ENCODE measurements at places on chromosomes 2 and 18. TPM values are rescaled to one million over a fixed set of nuclear protein-coding genes. Genes with fewer than 3 reads are reported as not detected.

DNA sequence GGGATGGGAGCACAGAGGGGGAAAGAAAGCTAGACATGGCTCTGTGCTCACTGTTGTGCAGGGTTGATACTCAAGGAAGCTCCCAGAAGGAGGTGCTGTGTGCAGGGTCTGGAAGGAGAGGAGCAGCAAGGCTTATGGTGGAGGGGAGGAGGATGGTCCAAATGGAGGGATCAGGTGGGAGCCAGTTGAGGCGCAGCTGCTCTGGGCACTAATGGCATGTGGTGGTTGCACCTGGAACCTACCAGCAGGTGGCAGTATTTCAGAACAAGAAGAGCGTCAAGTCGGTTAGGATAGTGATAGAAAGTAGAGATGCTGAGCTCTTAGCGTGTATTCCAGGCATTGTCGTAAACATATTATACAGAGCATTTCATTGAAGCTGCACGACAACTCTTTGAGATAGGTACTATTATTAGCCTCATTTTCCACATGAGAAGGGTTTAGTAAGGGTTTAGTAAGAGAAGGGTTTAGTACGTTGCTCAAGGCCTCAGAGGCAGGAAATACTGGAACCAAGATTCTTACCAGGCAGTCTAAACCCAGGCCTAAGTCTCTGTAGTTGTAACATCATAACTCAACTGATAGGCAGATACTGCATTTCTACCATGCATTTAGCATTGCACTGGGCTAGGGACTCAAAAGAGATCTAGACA lies 223.7 kb downstream of the CYP26B1 start:
- peak; percentile 30 for DNase-seq
- no peaks in the 10 kb centered on the region for H3K27me3 ChIP-seq
- no peaks in the 10 kb centered on the region for H3K36me3 ChIP-seq
- no peaks in the 10 kb centered on the region for H3K4me1 ChIP-seq

DNA sequence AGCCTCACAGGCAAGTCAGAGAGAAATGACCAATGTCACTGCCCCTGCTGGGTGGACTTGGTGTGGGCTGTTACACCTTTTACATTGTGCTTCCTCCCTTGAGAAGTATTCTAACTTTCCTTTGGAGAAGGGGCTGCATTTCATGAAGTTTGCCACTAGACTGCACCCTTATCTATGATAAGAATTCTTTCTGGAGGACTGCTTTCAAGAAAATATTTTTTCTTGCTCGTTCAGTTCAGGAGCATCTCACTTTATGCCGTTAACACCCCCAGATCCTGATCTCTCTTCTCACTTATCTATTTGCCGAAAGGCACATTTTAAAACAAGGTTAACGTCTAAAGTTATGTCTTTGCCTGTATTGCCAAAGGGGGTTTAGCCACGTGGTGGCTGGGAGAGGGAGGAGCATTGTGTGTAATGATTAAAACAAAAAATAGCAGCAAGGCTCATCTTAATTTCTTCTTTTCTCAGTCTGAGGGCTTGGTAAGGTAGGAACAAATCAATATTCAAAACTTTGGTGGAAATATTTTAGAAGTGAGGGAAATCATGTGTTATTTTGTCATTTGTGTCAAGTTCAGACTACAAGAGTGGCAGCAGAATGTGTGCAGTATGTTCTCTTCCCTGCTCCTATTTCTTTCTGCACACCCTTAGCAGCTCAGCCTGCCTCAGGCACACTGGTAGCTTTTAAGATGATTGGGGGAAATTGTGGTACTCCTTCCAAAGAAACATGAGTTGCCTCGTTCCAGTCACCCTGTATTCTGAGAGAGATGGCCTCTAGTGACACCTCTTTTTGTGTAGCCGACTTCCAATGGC lies 1.6 kb upstream of the IGFBP5 start:
- peaks cover 19% of the 10 kb centered on the region for H3K4me1 ChIP-seq
- DNase-seq = no peak
- no peaks in the 10 kb centered on the region for H3K36me3 ChIP-seq
- no peak overlapping the region for H3K4me3 ChIP-seq
- no peak overlapping the region for H3K27ac ChIP-seq

DNA sequence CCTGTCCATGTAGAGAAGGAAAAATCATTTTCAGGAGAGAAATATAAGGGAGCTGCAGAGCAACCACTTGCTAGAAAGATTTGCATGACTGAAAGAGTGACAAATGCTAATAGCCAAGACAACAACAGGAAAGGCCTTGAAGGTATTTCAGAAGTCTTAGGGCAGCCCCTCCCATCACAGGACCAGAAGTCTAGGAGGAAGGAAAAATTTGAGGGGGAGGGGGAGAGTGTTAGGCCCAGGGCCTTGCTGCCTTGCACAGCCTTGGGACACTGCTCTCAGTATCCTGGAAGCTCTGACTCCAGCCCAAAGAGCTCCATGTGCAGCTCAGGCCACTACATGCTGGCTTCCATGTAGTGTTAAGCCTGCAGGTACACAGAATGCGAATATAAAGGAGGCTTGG lies 266.9 kb downstream of the GLI2 start:
- H3K27me3 ChIP-seq = peaks cover 5% of the 10 kb centered on the region
- no peak overlapping the region for H3K4me3 ChIP-seq
- no peak for DNase-seq
- H3K27ac ChIP-seq = no peak overlapping the region
- no peaks in the 10 kb centered on the region for H3K36me3 ChIP-seq
- no peaks in the 10 kb centered on the region for H3K4me1 ChIP-seq

The DNMT3A gene
- 92.2 TPM for total RNA-seq

The ANKRD29 gene
- not detected for total RNA-seq

The ACMSD gene
- total RNA-seq = not detected

Data from activated naive CD8-positive, alpha-beta T cell treated with anti-CD3 and anti-CD28 coated beads for 36 hours (primary cell).